Naive thymus-derived CD8-positive, alpha-beta T cell (primary cell): ENCODE measurements at places on chromosomes 3 and 15.

- H3K36me3 ChIP-seq: no peaks in the 10 kb centered on the region
- no peak for DNase-seq
- H3K27me3 ChIP-seq: no peaks in the 10 kb centered on the region
- H3K4me3 ChIP-seq: no peak overlapping the region
- no peak overlapping the region for H3K27ac ChIP-seq
- no peaks in the 10 kb centered on the region for H3K4me1 ChIP-seq
These were observed 339.7 kb upstream of the EPHA3 start for GRCh38 chr3:88767746-88768145.

DNA sequence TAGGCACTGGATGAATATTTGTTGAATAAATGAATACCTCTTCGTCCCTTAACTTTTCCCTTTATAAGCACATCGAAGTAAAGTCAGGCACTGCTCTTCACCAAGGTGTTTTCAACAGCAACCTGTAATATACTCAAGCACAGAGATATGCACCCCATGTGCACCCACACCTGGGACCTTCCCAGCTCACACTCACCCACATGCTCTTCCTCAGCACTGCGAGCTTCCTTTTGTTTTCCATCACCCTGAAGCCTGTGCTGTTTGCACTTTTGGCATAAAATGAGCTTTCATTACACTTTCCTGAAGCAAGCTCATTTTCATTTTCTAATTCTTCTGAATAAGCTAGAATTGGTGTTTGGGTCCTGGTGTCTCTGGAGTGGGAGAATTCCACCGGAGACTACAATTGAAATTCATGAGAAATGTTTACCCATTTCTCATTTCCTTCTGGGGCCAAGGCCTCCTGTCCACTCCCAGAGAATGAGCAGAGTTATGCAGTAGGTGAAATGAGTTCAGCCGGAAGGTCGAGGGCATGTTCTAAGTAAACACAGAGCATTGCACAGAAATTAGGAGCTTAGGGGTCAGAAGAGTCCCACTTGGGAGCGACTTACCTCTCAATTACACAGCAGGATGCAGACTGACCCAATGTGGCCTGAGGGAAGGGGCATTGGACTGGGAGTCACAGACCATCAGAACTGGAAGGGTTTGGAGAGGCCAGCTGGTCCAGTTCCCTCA, 15.0 kb downstream of the MASP1 start:
- H3K27ac ChIP-seq: no peak overlapping the region
- H3K4me3 ChIP-seq: no peak overlapping the region
- H3K4me1 ChIP-seq: no peaks in the 10 kb centered on the region
- DNase-seq: no peak
- no peaks in the 10 kb centered on the region for H3K36me3 ChIP-seq

DNA sequence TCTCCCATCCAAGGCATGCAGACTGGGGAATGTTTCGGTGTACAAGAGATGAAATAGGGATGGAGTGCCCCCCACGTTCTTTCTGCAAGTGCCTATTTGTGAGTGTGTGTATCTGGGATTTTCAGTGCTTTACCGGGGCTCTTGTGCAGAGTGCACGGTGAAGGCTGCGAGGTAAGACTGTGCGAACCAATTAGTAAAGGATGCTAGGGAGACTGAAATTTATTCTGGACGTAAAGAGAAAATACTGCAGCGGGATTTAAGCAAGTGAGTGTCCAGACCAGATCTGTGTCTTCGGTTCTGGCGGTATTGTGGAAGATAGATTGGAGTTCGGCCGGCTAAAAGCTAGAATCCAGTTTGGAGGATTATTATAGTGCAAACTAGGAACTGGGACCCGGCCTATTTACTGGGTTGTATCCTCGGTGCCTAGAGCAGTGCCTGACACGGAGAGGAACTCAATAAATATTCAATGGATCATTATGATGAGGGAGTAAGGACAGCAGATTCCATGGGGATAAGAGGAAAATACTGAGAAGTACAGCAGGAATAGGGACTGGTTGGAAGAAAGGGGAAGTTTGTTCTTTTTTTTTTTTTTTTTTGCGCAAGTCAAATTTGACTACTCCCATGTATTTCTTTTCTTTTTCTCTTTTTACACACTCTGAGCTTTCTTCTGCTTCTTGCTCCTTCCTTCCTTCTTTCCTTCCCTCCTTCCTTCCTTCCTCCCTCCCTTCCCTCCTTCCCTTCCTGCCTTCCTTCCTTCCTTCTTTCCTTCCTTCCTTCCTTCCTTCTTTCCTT, 580 bp upstream of the MAGEF1 start:
- no peaks in the 10 kb centered on the region for H3K27me3 ChIP-seq
- peak overlapping the region; percentile 85 for H3K4me3 ChIP-seq
- H3K27ac ChIP-seq: peak overlapping the region; percentile 96
- peaks cover 25% of the 10 kb centered on the region for H3K4me1 ChIP-seq

DNA sequence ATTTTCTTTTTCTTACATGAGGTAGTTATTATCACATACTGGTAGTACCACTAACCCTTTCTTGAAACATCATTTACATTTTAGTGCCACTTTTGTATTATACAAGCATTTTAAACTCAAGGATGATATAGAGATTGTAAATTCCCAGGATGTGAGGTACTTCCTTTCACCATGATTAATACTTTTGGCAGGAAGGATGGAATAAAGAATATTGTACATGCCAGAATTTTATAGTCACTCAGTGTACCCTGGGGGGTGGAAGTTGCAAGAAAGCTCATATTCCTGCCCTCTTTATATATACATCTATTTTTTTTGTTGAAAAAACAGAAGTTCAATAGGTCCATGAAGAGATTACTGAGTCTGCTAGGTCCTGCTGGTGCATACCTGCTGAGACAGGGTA, 141.0 kb upstream of the PLSCR5 start:
- no peak for DNase-seq
- no peak overlapping the region for H3K27ac ChIP-seq
- no peaks in the 10 kb centered on the region for H3K27me3 ChIP-seq
- no peak overlapping the region for H3K4me3 ChIP-seq
- no peaks in the 10 kb centered on the region for H3K4me1 ChIP-seq

DNA sequence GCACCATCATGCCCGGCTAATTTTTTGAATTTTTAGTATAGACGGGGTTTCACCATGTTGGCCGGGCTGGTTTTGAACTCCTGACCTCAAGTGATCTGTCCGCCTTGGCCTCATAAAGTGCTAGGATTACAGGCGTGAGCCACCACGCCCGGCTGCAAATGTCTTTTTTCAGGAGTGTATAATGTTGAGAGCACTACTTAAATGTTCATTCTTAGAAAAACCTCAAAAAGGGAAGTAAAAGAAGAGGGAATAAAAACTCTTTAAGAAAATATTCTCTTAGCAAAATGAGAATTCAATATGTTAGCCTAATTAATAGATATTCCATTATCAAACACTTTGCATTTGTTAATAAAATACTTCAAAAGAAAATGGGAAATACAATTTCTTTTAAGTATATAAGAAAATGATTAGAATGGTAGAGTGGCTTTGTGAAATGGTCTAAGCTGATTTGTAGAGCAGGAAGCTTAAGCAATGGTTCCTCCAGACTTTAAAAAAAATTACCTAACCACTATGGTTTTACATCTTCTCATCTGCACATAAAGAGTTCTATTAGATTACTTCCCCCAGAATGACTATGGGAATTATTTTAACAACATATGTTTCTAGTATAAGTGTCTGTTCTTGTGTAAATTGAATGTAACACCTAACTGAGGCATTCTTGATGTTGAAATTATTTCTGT, 226.7 kb upstream of the ALCAM start:
- no peaks in the 10 kb centered on the region for H3K36me3 ChIP-seq
- H3K27ac ChIP-seq: no peak overlapping the region
- H3K27me3 ChIP-seq: no peaks in the 10 kb centered on the region
- H3K4me1 ChIP-seq: no peaks in the 10 kb centered on the region

DNA sequence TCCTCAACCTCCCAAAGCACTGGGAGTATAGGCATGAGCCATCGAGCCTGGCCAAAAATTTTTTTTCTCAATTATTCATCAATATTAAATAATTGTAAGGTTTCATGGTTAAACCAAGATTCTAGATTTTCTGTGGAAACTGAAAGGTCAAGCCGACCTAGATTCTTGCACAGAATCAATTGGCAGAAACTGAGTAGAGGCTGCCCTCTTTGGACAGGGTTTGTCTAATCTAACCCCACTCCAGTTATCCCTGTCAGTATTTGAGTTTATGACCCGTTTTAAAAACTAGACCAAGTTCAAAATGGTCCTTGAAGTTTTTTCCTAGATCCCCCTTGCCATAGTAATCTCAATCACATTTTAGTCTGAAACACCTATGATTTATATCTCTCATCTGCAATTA, 8.6 kb upstream of the ADAM10 start:
- H3K36me3 ChIP-seq: no peaks in the 10 kb centered on the region
- DNase-seq: no peak
- no peaks in the 10 kb centered on the region for H3K4me1 ChIP-seq
- H3K27me3 ChIP-seq: no peaks in the 10 kb centered on the region
- no peak overlapping the region for H3K27ac ChIP-seq

GRCh38 chr3:133007601-133008000, 30.6 kb upstream of the TMEM108 start:
- DNase-seq: no peak
- H3K4me3 ChIP-seq: no peak overlapping the region
- H3K36me3 ChIP-seq: peaks cover 2% of the 10 kb centered on the region
- no peaks in the 10 kb centered on the region for H3K4me1 ChIP-seq

GRCh38 chr15:96495386-96495785, 164.9 kb downstream of the NR2F2 start:
- peaks cover 10% of the 10 kb centered on the region for H3K27me3 ChIP-seq
- DNase-seq: no peak

GRCh38 chr3:14913926-14914778, 33.2 kb upstream of the NR2C2 start:
- no peak overlapping the region for H3K4me3 ChIP-seq
- H3K27ac ChIP-seq: no peak overlapping the region
- no peaks in the 10 kb centered on the region for H3K4me1 ChIP-seq
- DNase-seq: no peak
- no peaks in the 10 kb centered on the region for H3K27me3 ChIP-seq

DNA sequence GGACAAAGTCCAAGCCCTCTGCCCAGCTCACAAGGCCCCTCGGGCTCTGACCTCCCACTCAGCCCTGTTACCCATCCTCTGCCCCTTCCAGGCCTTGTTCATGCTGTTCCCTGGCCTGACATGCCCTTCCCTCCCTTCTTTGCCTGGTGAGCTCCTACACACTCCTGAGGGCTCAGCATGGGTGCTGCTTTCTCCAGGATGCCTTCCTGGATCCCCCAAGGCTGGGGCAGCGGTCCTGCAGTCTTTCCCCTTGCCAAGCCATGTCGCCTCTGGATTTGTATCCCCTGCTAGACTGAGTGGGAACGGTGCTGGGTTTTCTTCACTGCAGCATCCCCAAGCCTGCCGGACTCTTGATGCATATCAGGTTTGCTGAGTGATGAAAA, 35.9 kb downstream of the FAM3D start:
- no peak for DNase-seq
- no peak overlapping the region for H3K27ac ChIP-seq
- H3K4me3 ChIP-seq: no peak overlapping the region
- peaks cover 19% of the 10 kb centered on the region for H3K27me3 ChIP-seq
- no peaks in the 10 kb centered on the region for H3K4me1 ChIP-seq

GRCh38 chr3:36786921-36787890, 22.9 kb upstream of the DCLK3 start:
- H3K27ac ChIP-seq: no peak overlapping the region
- H3K36me3 ChIP-seq: no peaks in the 10 kb centered on the region
- DNase-seq: no peak
- no peak overlapping the region for H3K4me3 ChIP-seq

DNA sequence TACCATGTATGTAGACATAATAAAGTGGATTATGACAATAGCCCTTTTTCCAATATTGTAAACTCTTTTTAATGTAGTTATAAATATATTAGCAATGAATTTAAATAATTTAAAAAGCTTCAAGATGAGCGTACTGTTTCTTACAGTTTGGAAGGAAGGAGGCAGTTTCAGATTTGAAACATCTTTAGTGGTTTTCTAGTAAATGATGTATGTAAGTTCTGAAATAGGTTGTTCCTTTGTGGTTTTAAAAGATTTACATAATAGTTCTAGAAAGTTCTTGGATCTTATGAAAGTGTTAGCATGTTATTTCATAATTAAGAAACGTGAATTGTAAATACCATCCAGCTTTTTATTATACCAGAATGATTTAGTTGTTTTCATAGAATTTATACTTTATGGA, 16.0 kb downstream of the DNAJC19 start:
- peaks cover 2% of the 10 kb centered on the region for H3K4me1 ChIP-seq
- H3K36me3 ChIP-seq: peaks cover 9% of the 10 kb centered on the region
- DNase-seq: no peak
- H3K27ac ChIP-seq: no peak overlapping the region
- H3K4me3 ChIP-seq: no peak overlapping the region
- H3K27me3 ChIP-seq: no peaks in the 10 kb centered on the region

DNA sequence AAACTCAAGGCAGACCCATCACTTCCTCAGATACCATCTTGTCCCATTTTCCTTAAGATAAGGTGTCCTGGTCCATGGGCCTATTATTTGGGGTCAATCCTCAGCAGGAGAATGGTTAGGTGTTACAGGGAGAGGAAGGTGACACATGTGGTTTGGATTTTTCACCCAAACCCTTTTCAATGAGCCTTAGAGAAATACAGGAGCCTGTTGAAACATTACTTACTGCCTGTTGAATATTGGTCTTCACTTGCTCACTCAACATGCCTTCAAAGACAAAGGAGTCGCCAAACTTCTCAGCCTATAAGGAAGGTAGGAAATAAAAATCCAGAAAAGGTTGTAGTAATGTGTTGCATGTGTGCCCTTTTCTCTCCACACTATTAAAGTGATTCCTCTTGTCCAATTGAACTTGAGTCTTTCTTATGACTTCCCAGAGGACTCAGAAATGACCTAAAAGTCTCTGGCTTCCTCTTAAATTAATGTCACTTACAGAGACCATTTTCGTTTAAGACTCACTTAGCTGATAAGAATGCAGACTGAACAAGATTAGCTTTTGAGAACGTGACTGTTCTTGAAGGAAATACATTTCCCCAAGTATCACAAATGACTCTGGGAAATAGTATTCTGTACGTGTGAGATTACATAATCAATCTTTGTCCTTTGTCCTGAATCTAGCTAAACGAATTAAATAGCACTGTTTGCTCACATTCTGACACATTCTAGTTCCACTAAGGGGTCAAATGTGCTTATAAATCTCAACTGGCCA, 17.8 kb downstream of the SUMF1 start:
- H3K36me3 ChIP-seq: peaks cover 14% of the 10 kb centered on the region
- H3K27ac ChIP-seq: no peak overlapping the region
- no peak overlapping the region for H3K4me3 ChIP-seq
- H3K27me3 ChIP-seq: no peaks in the 10 kb centered on the region

DNA sequence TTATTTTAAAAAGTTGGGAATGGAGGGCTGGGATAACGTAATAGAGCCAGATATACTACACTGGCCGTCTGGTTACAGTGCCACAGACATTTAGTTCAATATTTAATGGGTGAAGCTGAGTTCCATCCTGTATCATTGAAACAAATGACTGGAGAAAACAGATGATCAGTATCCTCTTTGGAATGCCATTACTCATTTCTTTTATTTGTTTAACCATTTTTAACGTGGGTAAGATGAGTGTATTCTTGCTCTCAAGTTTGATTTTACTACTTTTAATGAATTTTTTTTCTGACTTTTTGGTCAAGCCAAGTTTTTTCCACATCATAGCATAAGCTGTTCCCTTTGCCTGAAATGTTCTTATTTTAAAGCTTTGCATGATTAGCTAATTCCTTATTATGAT, 53.9 kb upstream of the GRM7 start:
- no peaks in the 10 kb centered on the region for H3K27me3 ChIP-seq
- no peaks in the 10 kb centered on the region for H3K4me1 ChIP-seq
- no peak for DNase-seq
- H3K27ac ChIP-seq: no peak overlapping the region
- H3K4me3 ChIP-seq: no peak overlapping the region
- H3K36me3 ChIP-seq: no peaks in the 10 kb centered on the region
